KBM-7 (cell line): ENCODE measurements at places on chromosomes 7 and 10.

GRCh38 chr10:107496594-107496993 lies 332.1 kb upstream of the SORCS1 start:
- DNase-seq, result no peak

- no peak for DNase-seq
Measured at GRCh38 chr7:30816645-30817370, 45.6 kb downstream of the MINDY4 start.

- DNase-seq, result no peak
Measured at GRCh38 chr10:91805110-91805838, 7.0 kb downstream of the TNKS2 start.

DNA sequence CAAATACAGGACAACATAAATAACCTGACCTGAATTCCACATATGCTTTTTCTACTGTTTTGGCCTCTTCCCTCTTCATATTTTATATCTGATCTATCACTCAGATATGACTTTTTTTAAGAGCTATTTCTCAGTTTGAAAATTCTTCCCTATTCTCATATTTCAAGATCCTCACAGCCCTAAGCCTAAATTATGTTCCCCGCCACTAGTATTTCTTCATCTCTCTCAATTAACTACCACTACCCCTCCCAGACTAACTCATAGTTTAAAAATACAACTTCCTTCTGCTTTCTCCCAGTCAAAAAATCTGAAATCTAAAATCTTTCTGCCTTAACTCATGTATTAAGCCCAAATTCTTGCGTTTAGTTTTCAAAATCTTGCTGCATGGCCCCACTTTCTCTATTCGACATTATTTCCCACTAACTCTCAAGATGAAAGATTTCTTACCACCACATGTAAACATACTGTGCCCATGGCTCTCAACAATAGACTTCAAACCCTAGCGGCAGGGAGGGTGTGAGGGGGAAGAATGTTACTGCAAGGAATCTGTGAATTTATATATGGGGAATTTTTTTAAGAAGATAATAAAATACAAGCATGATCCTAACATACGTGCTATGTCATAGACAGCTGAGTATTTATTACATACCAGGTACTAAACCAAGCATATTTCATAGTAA lies 64.6 kb downstream of the TFEC start:
- peak; percentile 36 for DNase-seq

DNA sequence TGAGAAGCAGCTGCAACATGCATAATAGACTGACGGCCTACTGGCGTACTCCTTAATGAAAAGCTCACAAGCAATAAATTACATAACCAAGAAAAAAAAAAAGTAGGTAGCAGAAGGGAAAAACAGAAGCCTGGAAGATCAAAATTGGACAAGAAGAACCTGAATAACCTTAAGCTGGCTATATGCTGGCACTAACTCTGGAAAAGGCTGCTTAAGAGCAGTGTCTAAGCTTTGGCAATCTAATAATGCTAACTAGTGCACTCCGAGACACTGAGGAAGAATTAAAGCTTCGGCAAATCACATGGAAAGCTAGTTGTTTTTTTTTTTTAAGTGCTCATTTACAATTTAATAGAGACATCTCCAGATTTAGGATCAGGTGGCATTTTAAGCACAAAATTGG lies 441.9 kb downstream of the PARD3 start:
- no peak for DNase-seq

DNA sequence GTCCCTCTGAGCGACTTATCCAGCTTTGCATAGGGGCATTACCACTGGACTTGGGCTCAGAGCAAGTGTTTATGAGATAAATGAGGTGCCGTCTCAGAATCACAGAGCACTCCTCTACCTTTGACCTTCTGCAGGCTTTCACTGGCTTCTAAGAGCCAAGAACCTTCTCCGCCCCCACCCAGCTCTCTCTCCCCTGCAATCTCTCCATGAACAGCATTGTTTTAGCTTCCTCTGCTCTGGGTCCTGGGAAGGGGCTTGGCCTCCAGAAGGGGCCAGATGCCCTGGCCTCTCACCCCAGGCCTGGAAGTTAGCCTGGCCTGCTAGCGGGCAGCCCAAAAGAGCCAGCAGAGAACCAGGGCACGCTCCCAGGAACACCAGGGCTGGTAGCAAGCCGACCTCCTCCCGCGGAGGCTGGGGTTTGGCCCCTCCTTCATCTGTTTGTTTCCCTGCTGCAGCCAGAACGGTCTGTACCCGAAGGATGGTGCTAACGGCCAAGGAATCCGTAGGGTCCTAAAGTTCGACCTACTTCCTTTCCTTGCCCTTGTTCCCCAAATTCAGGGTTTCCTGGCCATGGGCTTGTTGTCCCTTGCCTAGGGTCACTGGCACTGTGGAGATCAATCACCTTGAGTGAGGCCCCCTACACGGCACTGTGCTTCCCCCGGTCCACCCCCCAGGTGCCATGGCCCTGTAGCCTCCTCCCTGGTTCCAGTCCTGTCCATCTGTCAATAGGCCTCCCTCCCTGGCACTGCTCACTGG lies 18.7 kb upstream of the DDIT4 start:
- DNase-seq, result peak; percentile 86

DNA sequence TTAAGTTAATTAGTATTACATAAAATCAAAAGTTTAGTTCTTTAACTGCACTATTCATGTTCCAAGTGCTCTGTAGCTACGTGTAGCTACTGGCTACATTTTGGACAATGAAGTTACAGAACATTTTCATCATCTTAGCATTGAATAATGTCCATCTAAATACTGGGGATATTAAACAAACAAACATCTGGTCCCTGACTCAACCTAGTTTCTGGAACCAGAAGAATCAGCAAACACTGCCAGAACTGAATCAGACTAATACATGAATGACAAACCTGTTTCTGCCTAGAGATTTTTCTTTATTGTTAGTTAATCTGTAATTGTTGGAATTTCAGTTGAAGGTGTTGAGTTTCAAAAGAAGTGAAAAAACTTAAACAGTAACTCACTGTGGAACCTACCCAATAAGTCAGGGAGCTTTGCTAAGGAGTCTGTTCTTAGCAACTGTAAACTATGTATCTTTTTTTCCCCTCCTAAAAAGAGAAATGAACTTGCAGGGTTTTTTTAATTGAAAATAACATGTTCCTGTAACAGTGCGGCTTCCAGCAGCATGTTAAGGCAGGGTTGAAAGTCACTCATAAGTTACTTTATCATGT lies 58.3 kb downstream of the CDK13 start:
- no peak for DNase-seq

- DNase-seq, result no peak
Measured at GRCh38 chr7:36227223-36227622, 74.2 kb downstream of the EEPD1 start.
